ENCODE measurements at places on chromosomes 1 and 21.

GRCh38 chr21:44804762-44805161, 3.1 kb upstream of the UBE2G2 start:
- no peak for DNase-seq

GRCh38 chr1:40844887-40845878, 17.0 kb downstream of the CITED4 start:
- no peak for DNase-seq

GRCh38 chr1:39317111-39317510, 112.6 kb downstream of the MACF1 start:
- no peak for DNase-seq

GRCh38 chr1:58968360-58968952, 184.6 kb upstream of the JUN start:
- DNase-seq = no peak

DNA sequence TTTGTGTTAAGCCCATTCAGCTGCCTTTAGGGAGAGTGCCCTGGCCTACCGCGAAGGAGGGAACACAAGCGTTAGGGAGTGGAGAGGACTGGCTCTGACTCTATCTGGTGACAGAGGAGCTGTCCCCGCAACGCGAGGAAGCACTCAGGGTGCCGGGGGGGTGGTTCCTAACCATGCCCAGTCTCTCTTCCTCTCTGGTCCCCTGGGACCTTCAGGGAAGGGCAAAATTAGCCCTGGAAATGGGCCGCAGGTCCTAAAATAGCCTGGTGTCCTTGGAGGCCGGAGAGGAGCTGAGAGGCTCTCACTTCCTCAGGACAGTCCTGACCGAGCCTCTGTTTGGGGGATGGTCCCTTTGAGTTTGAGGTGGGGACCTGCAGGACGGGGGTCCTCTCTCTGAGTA, 5.8 kb downstream of the SLC45A1 start:
- DNase-seq = no peak

DNA sequence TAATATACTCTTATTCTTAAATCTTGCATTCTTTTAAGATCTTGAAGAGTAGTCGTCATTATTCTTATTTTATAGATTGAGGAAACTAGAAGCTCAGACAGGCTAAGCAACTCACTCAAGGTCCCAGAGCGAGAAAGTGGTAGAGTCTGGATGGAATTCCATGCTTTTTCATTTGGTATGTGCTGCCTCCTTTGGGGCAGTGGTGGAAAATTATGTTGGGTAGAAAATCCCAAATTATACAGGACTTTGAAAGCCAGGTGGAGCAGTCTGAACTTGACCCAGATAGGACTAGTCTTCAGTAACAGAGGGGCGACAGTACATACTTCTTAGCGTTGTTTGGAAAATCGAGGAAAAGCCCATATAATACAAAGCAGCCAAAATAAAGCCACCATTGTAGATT, 205.6 kb downstream of the ATG4C start:
- DNase-seq = no peak
